Occipital lobe (tissue), 3 donors: ENCODE measurements at places on chromosomes 12 and 14. TPM values are rescaled to one million over a fixed set of nuclear protein-coding genes. Genes with fewer than 3 reads are reported as not detected.

The INSM2 gene
- total RNA-seq = 0.47 TPM

The PRKD1 gene
- 20.0 TPM for total RNA-seq

The FRS2 gene
- 66.8 TPM for total RNA-seq

The ASCL1 gene
- total RNA-seq = 21.1 TPM

The CSRP2 gene
- total RNA-seq = 149 TPM

The STAC3 gene
- total RNA-seq = 0.94 TPM

The PYGL gene
- 9.4 TPM for total RNA-seq

The GPRC5A gene
- 0.31 TPM for total RNA-seq

The PZP gene
- not detected for total RNA-seq

The OR11G2 gene
- total RNA-seq = not detected

The PRR13 gene
- 5.9 TPM for total RNA-seq

The PRH2 gene
- total RNA-seq = 0.62 TPM

The KRT7 gene
- total RNA-seq = not detected

The CACNA1C gene
- total RNA-seq = 21.4 TPM

The USP30 gene
- total RNA-seq = 17.6 TPM

The VRTN gene
- not detected for total RNA-seq

The KRT85 gene
- not detected for total RNA-seq

The KRT78 gene
- total RNA-seq = 1.9 TPM

The TAS2R10 gene
- total RNA-seq = 5.5 TPM

The MYO1A gene
- total RNA-seq = not detected

The GOLGA5 gene
- 28.7 TPM for total RNA-seq

The PPFIA2 gene
- 237 TPM for total RNA-seq

The TEX22 gene
- 0.31 TPM for total RNA-seq

The B4GALNT1 gene
- 45.2 TPM for total RNA-seq

The KLRC4 gene
- total RNA-seq = not detected

The TTC5 gene
- total RNA-seq = 41.3 TPM

The HRK gene
- total RNA-seq = 0.47 TPM

The FOXG1 gene
- 75.5 TPM for total RNA-seq

The ART4 gene
- not detected for total RNA-seq

The CELA1 gene
- total RNA-seq = not detected

The TAS2R7 gene
- 1.1 TPM for total RNA-seq

The RTRAF gene
- total RNA-seq = 52.1 TPM

The RABGGTA gene
- total RNA-seq = 19.5 TPM
